Stimulated activated CD4-positive, alpha-beta T cell treated with anti-CD3 and anti-CD28 coated beads, Interleukin-4, amount 100 ng/mL, for 24 hours (primary cell): ENCODE measurements at places on chromosomes 2 and 18.
A peak's percentile ranks its signal among the peaks of the same experiment; 100 is the strongest.

DNA sequence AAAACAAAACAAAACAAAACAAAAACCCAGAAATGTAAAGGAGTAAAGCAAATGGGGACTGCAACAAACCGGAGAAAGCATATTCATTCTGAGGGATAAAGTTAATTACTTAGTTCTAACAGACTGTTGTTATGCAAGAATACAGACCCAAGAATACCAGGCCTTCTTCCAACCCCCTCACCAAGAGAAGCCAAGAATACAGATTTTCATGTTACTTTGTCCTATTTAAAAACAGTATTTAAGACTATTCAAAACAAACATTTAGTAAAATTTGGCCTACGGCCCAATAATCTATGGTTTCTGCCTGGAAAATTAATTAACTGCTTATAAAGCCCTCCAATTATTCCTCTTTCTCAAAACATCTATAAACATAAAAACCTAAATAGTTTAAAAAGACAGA lies 91.4 kb downstream of the USP34 start:
- no peak for DNase-seq

DNA sequence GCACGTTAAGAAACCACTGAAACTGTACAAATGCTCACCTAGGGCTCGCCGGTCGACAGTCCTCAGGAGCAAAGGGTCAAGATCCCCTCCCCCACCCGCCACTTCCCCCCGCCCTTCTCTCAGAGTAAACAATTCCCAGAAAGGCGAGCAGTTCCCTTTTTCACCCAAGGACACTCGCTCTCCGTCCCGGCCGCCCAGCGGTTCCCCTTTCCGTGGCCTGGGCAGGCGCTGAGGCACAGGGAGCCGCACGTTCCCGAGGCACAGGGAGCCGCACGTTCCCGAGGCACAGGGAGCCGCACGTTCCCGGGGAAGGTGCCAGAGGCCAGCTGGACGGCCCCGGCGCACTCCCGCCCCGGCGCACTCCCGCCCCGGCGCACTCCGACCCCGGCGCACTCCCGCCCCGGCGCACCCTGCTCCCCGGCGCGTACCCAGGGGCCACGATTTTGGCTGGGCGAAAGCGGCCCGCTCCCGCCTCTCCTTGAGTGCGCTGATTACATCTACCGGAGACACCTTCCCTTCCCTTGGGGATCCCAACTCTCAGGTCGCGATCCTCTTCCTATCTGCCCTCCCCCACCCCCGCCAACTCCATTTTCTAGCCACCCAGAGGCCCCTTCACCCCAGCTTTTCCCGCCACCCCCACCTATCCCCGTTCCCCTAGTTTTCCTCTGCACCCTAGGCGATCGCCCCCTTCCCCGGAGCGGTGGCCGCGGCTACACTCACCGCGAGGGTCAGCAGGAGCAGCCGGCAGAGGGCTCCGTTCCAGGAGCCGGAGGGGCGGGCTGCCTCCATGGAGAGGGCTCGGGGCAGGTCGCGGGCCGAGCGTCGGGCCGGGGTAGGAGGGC lies 817 bp downstream of the DSC2 start:
- no peak for DNase-seq

DNA sequence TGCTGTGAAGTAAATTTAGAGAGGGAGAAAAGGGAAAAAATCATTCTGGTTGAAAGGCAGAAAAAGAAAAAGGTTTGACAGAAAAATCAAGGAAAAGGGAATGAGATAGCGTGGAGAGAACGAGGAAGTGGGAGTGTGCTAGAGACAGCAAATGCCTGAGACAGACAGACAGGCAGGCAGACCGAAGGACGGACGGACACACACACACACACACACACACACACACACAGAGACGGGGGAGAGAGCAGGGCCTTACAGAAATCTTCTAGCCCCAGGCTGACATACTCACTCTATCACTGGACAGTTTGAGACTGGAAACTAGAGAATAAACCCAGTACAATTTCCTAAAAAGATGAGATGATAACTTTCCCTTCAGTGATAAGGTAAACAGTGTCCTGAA lies 238.4 kb downstream of the ZNF521 start:
- DNase-seq: no peak

DNA sequence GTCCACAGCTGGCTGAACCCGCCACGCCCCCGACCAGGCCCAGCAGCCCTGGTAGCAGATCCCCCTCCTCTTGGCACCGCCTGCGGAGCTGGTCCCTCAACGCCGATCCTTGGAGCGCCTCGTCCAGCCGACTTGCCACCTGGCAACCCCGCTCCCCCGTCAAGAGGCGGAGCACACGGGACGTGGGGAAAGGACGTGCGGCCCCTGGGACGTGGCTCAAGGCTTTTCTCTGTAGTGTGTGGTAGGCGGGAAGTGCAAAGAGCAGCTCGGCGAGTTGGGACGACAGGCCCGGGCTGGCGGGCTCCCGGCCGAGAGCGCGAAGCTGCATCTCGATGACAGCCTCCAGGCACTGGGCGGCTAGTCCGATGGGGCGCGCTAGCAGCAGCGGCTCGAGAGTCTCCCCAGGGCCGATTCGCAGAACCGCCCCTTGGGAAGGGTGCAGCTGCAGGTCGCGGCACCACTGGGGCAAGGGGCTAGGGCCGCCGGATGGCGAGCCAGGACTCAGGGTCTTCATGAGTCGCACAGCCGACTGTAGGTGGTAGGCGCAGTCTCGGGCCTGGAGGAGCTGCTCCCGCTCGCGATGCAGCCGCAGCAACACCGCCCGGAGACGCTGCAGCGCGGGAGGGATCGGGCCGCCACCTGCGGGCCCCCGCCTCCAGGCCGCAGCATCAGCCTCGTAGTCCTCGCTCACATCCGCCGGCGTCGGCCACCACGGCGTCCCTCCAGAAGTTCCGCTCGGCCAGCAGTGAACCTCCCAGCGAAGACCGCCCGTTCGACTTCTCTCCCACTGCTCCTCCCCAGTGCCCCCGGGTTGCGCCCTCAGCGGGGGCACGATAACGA lies 617 bp downstream of the CCDC142 start:
- DNase-seq: peak; percentile 59

- no peak for DNase-seq
Measured at GRCh38 chr2:204203704-204204103, 267.1 kb downstream of the ICOS start.

DNA sequence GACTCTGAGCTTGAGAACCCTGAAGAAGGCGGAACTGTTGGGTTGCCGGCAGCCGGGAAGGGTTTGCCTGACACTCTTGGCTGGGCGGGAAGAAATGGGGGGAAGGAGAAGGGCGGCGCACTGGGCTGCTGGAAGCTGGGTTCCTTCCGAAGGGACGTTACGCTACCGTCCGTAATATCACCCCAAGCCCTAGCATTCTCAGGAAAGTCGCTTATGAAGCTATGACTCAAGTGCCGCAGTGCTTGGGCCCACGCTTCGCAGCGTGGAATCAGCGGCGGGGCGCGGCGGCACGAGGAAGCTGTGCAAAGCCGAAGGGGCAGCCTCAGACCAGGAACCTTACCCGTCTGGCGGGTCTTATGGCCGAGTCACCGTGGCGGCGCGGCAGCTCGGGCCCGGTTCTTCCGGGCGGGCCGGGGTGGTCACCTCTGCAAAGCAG lies 50.2 kb upstream of the SIGLEC15 start:
- peak; percentile 78 for DNase-seq

DNA sequence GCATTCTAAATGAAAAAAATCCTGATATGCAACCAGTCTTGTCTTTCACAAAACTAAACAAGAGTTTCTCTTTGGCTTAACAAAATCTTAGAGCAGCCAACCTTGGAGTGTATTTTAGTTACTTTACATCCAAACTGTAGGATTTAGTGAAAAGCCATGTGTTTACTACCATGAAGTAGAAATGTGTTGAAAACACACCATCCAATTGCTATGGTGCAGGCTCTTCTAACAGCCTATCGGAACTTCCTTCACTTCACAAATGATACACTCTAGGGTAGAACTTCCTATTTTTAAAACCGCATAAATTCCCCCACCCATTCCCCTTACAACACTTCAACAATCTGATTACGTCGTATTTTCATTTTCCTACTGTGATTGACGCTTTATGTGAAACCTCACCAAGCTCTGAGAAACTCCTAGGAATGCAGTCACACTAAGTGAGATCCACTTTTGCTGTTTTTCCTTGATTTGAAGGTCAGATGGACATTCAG lies 74.4 kb upstream of the MAP4K4 start:
- no peak for DNase-seq

DNA sequence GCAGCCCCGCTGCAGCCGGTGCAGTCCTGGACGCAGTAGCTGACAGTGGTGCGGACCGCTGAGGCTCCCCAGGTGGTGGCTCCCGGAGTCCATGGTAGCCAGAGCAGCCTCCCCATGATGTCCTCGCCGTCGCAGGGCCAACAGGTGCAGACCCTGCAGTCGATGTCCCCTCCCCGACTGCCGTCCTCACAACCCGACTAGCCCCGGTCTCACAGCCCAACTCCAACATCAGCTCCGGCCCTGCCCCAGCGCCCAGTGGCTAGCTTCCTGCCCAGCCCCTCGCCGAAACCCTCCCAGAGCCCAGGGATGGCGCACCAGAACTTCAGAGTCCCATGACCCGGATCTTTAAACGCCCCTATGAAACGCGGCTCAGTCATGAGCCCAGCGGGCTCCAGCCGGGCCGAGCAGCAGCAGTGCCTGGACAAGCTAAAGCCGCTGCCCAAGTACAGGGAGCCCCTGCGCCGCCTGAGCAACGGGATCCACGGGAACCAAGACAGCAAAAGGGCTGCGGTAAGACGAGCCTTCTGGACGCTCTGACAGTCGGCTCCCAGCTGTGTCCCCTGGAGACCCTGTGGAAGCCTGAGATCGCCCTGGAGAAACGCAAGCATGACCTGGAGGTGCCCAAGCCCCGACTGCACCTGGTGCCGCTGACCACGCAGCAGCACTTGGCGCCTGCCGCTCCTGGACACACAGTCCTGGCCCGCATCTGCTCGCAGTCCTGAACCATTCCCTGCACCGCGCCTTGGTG lies 53.8 kb upstream of the TUBA3E start:
- no peak for DNase-seq

DNA sequence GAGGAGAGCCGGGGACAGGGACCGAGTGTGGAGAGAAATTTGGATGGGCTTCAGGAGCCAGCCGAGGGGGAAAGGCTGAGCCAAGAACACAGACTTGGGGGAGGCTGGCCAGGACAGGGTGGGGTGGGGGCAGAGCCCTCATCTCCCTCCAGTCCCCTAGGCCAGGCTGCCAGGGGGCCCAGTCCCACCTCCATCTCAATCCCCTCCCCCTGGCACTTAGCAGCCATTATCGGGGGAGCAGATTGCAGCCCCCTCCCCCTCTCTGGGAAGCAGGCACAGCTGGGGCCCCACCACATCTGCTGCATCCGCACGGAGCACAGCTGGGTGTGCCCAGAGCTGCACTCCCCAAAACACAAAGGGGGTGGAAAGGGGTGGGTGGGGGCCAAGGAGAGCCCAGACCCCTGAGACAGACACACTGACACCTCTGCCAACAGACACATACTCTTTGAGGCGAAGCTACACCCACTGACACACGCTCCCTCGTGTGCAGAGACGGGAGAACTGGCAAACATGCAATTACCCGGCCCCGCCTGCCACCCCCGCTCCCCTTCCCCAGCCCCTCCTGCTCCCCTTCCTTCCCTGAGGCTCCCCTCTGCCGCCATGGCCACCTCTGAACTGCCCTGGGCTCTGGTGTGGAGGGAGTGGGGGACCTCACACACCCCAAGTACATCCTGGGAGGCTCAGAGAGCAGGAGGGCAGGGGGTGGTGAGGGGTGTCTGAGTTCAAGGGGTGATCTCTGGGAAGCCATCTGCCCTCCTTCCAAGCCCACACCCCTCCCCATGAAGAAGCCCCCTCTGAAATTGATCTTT lies 5.1 kb upstream of the ASIC4 start:
- no peak for DNase-seq

- DNase-seq: peak; percentile 45
Measured at GRCh38 chr18:23662309-23663263, at the start of gene ANKRD29. Gene ANKRD29, minus strand, starts transcription at chr18:23662911. Its CDS starts 181 bp downstream, at chr18:23662730.

- no peak for DNase-seq
Measured at GRCh38 chr2:118852605-118853128, 5.2 kb upstream of the EN1 start.

DNA sequence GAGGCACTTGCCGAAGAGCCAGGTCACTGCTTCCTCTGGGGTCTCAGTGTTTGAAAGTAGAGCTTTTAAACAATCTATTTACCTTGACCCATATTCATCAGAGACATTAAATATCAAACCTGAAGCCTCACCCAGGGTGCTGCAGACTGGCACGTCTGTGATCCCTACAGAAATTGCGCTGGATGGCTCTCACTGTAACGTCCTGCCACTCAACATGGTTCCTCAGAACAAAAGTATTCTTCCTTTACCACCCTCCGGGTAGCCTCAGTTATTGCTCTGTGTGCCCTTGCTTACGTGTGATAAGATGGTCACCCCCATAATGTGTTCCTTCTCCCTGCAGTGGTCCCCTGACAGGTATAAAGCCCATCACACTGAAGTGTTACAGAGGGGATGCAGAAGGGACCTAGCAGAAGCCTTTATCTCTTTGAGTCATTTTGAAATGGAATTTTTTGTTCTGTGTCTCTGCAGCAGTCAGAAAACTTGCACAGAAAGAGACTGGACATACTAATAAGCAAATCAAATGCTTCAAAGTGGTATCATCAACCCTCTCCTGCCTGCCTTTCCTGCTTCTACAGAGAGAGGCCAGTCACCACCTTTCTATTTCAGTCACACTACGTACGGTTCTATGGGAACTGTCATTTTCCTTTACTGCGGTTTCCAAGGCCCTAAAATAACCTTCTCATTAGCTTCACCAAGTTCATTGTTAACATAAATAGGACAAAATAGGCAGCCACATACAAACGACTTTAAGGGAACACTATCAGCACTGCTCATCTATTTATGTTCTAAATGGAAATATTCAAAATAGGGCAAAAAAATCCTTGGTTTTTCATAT lies 86.8 kb downstream of the METTL8 start:
- DNase-seq: no peak

- DNase-seq: no peak
Measured at GRCh38 chr2:121155502-121156056, 129.4 kb downstream of the TFCP2L1 start.

DNA sequence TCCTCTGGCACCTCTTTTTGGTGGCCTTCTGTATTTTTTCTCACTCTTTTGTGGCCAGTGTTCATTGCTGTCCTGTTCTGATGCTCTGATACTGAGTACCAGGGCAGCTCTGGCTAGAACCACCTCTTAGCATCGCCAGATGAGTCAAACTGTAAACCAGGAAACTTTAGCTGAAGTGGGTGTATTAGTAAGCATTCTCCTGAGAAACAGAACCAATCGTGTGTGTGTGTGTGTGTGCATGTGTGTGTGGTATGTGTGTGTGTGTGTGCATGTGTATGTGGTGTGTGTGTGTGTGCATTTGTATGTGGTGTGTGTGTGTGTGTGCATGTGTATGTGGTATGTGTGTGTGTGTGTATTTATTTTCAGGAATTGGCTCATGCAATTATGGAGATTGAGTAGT lies 166.3 kb upstream of the SKOR2 start:
- DNase-seq: no peak

DNA sequence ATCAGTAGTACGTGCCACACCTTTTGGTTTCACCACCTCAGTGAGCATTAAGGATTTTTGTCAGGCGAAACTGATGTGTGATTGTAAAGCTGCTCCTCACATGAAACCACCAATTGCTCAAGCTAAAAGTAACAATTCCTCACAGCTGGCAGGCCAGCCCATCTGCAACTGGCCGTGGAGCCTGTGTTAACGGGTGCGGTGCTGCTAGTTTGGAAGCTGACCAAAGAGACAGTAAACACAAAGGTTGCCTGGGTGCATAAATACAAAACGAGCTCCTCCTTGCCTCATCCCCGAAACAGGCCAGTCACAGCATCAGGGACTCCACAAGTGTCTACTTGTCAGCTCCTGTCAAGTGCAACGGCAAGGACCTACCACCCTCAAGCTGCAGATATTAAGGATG lies 32.0 kb downstream of the LGALSL start:
- no peak for DNase-seq
